Spinal cord (tissue), 10 donors: ENCODE measurements at places on chromosomes 4 and X. TPM values are rescaled to one million over a fixed set of nuclear protein-coding genes. Genes with fewer than 3 reads are reported as not detected.

The FAM236C gene
- total RNA-seq = not detected

DNA sequence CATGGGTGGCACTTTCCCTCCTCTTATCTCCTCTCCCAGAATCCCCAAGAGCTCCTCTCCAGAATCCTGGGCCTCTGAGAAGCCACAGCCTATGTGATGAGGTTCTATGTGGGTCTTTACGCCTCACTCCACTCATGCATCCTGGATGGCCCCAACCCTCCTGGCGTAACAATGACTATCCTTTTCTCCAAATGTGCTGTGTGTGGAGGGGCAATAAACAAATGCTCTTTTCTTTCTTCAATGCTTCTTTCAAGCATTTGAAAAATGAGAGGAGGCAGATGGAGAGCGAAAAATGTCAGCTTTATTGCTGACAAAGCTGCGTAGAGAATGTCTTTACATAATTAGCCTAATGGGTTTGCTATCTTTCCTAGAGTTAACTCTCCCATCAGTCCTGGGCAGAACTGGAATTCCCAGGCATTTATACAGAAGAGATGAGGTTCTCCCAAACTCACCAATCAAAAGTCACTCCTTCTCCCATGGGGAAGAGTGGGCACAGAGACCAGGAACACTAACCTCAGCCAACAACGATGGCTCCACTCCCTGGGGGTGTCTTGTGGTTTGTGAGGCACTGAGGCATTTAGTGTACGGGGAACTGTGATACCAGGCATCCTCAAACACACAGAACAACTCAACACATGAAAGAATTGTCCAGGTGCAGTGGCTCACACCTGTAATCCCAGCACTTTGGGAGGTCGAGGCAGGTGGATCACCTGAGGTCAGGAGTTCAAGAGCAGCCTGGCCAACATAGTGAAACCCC is 118.9 kb upstream of the SLC34A2 start:
- no peak for DNase-seq

DNA sequence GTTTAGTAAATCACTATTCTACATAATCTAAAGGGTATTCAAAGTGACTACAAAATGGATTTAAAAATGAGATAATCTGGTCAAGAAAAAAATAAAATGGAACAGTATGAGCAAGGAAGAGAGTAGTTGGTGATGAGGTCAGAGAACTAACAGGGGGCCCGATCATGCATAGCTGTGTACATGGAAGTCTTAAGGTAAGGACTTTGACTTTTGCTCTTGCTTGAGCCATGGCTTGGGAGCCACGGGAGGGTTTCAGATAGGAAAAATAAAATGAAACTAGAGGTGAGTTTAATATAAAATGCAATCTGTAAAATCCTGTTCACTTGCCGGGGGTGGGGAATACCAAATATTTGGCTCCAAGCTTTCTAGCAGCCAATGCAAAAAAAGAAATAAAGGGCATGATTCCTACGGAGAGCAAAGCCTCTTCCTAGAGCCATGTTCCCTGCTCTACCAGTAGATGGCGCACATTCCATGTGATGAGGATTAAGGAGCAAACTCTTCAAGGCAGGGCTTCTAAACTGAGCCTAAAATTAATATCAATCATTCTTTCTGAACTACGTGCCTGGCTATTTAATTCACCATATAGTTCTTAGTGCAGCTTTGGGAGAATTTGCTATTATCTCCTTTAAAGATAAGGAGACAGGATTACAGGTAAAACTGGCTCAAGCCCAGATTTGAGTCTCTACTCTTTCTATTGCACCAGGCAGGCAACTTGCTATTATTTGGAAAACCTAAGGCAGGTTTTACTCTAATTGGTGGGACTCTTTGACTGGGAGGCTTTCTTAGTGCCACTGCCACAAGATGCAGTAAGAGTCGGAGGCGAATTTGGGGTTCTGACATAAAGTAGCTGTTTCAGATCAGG is 6.8 kb upstream of the CLCN5 start:
- no peak for DNase-seq

DNA sequence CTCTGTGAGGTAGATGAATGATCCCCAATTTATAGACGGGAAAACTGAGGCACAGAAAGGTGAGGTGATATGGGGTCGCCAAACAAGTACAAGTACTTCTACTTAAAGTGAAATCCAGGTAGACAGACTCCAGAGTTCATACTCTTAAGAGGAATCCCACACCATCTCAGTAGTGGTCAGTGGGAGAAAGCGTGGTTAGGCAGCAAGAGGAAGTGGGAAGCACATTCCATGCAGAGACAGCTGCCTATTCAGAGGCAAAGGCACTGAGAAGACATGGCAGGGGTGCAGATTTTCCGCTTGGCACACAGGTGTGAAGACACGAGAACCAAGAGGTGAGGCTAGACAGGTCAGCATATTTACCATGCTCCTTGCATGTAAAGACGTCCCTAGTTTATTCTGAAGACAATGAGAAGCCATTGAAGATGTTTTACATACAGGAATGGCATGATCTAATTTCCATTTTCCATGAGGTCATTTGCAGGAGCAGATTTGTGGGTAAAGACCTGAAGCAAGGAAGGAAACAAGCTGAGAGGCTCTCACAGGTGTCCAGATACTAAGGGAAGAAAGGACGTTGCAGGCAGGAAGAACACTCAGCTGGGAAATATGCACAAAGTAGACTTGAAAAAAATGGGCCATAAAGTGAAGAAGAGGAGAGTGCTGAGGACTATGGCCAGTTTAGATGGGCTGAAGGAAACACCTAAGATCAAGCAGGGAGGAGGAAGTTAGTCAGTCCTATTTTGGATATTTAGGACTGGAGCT is 17.3 kb upstream of the CLNK start:
- DNase-seq = no peak

DNA sequence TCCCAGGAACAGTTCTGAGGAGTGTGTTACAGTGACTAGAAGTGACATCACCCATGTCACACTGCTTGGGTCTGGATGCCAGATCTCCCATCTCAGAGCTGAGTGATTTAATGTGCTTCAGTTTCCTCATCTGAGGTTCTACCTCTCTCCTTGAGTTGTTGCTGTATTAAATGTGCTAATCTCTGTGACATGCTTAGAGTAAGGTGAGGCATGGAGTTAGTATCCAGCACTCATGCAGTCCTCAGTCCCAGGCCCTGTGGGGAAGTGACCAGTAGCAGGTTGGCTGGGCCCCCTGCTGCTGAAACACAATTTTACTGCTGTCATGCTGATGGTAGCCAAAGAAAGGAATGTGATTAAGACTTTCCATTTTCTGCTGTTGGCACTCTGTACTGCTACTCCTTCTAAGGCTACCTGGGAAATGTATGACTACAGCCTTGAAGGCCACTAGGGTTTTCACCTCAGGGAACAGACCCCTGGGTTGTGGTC is 639.6 kb downstream of the MID1IP1 start:
- no peak for DNase-seq

- no peak for DNase-seq
Measured at GRCh38 chr4:3354455-3354811, 61.6 kb downstream of the RGS12 start.

DNA sequence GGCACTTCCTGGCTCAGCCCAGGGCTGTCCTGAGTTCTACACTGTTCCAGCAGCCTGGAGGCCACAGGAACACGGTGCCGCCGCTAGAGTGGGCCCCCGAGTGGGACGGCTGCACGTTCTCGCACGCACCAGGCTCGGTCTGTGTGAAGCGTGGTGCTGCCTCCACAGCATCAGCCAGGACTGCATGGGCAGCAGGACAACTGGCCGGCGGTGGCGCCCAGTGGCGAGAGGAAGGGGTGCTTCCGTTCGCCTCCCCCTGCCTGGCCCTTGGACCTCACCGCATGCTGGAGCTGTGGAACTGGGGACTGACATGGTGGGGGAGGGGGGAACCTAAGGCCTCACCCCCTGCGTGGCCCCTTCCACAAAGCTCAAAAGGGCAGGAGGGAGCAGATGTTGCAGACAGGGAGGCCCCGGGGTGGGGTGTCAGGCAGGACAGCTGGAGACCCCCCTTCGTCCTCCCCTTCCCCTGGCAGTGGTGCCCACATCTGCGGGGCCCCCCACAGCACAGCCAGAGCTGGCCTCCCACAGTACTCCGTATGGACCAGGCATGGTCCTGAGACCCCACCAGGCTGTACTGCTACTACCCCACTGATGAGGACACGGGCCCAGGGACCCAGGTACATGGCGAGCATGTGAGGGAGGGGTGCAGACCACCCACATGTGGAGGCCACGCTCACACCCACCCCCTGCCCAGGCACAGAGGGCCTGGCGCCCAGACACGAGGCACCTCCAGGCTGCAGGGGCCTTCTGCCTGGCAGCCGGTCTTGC is 58.5 kb downstream of the ACOX3 start:
- no peak for DNase-seq

DNA sequence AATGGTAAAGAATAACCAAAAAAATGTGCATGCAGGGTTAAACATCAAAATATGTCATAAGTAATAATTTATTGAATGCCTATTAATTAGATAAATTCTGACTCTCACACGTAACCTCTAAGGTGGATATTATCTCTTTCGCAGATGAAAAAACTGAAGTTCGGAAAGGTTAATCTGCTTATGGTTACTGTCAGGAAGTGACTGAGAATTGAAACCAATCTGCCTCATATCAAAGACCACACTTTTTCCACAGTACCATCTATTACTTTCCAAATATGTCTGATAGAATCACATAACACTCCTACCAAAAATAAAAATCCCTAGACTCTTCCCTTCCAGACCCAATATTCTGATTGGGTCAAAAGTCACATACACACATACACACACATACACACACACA is 6.2 kb downstream of the CHIC2 start:
- DNase-seq = no peak

GRCh38 chr4:127484117-127484516 is 148.6 kb upstream of the INTU start:
- DNase-seq = no peak

DNA sequence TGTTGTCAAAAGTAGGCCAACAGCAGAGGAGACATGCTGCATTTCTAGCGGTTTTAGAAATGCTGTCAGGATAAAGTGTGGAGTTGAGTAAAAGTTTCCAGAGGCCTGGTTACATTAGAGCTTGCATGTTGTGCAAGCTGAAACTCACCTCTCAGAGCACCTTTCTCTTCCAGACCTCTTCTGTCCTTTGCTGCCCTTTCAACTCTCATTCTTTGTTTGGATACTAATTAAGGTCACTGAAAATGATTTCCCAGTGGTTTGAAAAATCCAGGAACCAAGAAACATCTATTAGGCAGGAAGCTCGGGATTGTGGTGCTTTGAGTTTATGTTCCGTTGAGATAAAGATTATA is 426.6 kb downstream of the MAPK10 start:
- no peak for DNase-seq

GRCh38 chr4:156321203-156321602 is 367.5 kb upstream of the CTSO start:
- DNase-seq = no peak

DNA sequence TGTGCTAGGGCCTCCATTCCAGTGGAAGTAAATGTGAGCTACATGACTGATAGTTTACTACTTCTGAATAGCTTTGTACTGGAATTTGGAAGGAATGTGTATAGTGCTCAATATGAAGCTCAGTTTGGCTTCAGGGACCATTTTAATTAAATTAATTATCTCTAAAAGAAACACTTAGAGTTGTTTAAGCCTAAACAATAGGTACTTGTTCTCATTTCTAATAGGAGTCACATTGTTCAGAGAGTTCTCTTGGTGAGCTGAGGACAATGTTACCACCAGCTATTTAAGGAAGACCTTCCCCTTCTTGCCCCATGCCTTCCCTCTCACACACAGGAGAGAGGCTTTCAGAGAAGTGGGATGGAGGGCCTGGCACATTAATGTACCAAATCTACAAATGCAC is 78.3 kb downstream of the CHIC2 start:
- no peak for DNase-seq

- peak; percentile 2 for DNase-seq
Measured at GRCh38 chrX:41589634-41590270, 99.0 kb upstream of the GPR34 start.

DNA sequence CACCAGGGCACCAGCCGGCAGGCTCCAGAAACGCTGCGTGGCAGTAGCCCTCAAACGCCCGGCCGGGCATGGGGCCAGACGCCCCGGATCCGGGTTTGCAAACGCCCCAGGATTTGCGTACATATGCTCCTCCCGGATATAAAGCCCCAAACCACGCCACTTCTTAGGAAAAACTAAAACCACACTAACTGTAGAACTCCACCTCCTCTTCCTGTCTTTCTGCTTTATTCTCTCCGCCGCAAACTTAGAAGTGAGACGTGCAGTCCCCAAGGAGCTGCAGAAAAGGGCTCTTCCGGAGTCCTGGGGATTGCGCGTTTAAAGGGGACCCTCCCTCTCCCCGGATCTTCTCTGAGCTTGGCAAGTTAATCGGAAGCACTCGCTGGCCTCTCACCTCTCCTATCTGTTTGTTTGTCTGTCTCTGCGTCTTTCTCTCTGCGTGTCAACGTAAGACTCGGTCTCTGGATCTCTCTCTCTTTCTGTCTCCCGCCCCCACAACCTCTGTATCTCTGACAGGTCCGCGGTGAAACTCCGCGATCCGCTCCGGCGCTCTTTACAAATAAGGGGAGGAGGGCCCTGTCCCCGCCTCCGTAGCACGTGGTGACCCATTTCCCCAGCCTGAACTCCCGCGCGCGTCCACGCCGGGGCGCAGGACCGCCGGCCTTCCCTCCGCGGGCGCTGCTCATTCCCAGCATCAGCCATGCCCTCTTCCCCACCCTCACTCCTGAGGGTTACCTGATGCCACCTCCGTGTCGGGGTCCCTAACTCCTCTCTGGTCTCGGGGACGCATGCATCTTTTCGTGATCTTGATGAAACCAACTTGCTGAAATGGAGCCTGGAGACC is at the start of gene SLC39A8:
TSS of gene SLC39A8 (minus strand) at position 529 of the 841 bp plus-strand sequence. CDS start 820 bp downstream, outside the sequence.
- peak; percentile 53 for DNase-seq

GRCh38 chr4:88759039-88759894 is 61.6 kb upstream of the NAP1L5 start:
- DNase-seq = no peak

DNA sequence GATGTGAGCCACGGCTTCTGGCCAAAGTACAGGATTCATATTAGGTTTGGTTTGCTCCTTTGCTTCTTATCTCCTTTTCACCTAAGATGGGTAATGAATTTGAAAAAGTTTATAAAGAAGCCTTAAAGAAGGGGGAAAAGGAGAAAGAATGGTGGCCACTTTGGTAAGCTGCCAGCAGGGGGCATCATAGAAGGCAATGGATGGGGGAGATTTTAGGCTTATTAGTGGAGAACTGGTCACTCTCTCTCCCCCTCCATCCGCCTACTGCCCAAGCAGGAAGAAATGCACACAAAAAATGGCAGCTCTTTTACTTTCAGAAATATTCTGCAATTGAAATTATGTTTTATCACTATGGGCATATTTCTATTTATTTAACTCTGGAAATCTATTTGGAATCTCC is 32.0 kb downstream of the SPARCL1 start:
- no peak for DNase-seq

The MUC7 gene
- not detected for total RNA-seq

The SMIM31 gene
- total RNA-seq = not detected

The TIGD2 gene
- total RNA-seq = 9.6 TPM

GRCh38 chr4:5693871-5694270 is 14.5 kb downstream of the EVC2 start:
- no peak for DNase-seq

The SMARCA1 gene
- total RNA-seq = 115 TPM
